ENCODE measurements at places on chromosomes 12 and 14.

- no peak for DNase-seq
These were observed 96.0 kb upstream of the MAX start for GRCh38 chr14:65198346-65198745.

GRCh38 chr12:15555446-15555845 is 233.1 kb downstream of the PTPRO start:
- no peak for DNase-seq

DNA sequence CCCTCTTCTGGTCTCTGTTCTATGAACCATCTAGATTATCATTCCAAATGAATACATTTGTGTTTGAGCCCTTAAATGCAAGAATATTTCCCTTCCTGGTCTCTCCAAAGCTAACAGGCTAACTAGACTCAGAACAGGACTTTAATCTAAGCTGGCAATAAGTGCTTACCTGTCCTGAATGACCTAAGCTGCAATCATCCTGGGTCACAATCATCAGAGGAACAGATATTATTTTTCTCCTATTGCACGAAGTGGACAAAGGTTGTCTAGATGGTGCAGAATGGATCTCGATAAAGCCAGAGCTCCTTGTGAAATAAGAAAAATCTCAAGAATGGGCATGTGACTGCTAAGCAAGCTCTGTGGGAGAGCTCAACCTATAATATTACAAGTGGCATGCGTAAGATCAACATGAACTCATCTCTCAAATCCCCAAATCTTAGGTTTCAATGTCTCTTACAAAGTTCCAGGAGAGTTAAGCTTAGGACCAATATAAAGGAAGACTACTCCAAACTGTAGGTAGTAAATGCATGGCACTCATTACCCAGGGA is 10.6 kb upstream of the NUMB start:
- no peak for DNase-seq

- DNase-seq = peak; percentile 9
These were observed 38.7 kb upstream of the NOVA1 start for GRCh38 chr14:26636561-26636960.

- no peak for DNase-seq
These were observed 81.9 kb downstream of the DBX2 start for GRCh38 chr12:44968965-44969364.

DNA sequence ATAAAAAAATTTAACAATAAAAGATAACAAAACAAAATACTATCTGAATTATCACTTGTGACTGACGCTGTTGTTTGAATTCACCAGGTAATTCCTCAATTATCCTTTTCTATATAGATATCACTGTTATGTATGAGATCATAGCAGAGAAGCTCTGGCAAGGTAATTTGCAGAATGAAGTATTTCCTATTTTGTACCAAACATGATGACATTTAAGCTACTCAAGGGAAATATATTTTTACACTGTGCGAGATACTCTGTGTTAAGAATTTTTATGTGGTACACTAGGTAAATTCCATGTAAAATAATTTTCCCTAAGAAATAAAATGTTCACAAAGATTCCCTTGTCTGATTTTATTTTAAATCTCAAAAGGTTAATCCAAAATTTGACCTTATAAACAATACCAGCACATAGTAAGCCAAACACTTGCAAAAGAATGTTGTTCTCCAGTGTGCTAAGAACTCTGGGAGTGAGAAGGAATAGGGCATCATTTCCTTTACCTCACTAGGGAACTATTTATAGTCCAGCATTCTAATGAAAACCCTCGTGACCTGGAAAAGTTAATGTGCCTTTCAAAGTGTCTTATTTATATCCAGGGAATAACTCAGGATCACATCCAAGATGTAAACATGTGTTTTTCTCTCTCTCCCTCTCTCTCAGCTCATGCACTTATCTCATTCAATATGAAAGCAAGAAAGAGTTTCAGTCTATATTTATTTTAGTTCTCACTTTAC is 115.2 kb upstream of the RAP1B start:
- peak; percentile 62 for DNase-seq

GRCh38 chr12:97027482-97027881 is 120.4 kb downstream of the NEDD1 start:
- DNase-seq = no peak

- DNase-seq = no peak
These were observed 68.8 kb downstream of the SLCO1A2 start for GRCh38 chr12:21265932-21266331.

DNA sequence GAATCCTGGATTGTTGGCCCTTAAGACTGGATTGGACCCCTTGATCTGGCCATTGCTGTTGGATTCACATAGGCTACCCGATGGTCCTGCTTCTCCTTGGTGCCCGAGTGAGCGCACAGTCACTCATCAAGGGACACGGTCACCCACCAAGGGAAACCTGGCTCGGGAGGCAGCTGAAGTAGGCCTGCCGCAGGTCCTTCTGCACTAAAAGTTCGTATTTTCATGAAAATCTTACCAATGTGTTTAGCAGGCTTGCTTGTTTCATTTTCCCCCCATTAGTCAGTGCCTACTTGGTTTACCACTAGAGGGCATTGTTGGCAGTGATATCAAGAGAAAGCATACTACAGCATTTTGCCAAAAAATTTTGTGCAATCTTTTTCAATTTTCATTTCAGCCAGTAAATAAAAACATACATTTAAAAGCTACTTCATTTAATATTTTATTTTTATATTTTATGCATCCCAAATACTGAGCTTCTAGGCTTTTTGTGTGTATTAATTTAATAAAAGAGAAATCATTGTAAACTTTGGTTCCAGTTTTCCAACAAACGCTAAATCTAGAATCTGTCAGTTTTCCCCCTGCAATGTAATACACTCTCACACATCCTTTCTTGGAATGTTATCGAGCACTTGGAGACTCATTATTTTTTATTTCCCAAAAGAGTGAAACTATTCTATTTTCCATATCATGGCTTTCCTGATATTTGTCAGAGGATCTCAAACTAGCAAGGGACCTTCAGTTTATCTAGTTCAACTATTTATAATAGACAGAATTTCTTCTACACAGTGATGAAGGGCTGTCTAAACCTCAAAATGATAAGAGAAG is 116.7 kb downstream of the LMNTD1 start:
- peak; percentile 44 for DNase-seq

DNA sequence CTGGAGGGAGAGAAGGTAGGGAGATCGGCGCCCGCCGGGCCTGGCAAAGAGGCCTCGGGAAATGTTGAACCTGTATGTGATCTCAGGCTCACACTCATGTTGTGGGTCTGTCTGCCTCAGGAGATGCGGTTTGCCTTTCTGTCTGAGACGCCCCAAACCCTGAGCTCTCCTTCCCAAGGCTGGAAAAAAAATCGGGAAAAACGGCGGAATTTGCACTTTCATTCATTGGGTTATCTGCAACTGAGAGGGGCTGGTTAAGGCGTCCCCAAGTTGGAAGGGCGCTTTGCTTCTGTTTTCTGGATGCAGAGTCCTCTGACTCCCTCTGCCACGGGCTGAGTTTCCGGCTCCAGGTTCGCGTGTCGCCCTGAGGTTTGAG is 5.0 kb upstream of the HOXC9 start:
- DNase-seq = no peak

DNA sequence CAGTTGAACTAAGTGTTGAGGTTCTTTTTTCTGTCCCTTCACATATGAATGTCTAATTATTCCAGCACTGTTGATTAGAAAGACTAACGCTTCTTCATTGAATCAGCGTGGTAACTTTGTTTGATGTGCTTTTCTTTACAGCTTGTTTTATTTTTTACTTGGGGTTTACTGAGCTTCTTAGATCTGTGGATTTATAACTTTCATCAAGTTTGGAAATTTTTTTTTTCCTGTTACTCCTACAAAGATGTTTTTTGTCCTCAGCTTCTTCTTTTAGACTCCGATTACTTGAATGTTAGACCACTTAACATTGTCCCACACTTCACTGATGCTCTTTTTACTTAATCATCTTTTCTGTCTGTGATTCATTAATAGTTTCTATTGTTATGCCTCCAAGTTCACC is 31.5 kb downstream of the NTN4 start:
- no peak for DNase-seq

GRCh38 chr14:74478996-74479635 is 14.0 kb downstream of the NPC2 start:
- DNase-seq = no peak

- no peak for DNase-seq
These were observed 116.1 kb upstream of the SLC35F4 start for GRCh38 chr14:57981817-57982560.

DNA sequence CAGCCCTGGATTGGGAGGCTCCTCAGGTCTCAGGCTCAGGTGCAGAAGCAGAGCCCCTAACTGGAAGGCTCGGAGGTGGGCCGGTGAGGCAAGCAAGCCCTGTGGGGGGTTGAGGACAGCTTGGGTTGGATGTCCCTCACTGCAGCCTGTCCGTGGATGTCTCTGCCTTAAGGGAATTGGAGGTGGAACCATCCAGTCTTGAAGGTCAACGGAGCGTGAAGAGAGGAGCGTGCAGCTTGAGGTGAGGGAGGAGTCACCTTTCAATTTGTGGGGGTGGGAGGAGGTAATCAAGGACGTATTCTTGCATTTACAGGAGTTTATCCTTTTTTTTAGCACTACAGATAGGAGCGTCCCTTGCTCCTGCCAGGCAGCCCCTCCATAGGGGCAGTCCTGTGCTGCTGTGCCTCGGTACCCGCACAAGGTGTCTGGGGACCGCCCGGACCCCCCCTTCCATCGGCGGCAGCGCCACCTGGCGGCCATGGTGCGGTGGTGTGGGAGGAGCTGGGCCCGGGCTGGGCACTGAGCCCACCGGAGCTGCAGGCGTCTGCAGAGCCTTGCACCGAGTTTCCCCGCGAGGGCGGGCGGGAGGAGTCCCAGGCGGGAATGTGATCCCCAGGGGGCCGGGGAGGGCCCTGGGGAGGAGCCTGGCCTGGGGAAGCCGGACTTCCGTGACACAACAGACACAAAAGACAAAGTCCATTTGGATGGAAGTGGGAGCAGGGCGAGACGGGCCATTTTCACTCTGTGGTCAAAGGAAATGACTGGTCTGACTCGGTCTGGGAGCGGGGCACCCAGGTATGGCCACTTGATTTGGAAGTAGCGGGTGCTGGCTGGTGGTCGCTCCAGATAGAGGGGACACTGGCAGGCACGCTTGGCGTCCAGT is 864 bp downstream of the DNAJC22 start:
- no peak for DNase-seq

- no peak for DNase-seq
These were observed 18.0 kb downstream of the ACACB start for GRCh38 chr12:109134186-109134917.

DNA sequence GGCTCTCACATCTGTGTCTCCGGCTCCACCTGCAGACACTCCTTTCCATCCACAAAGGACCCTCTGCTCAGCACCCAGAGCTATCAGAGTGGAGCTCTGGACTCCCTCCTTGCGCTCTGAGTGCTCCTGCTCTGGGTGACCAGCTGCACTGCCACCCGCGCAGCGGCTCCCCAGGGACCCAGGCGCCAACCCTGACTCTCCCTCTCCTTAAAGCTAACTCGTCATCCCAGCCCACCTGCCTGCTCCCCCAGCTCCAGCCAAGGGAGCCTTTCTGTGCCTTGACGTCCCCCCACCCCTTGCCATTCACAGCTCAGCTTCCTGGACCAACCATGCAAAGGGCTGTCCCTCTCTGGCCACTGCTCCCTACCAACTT is 99.0 kb downstream of the SETD3 start:
- DNase-seq = no peak

GRCh38 chr12:12592930-12593329 is 18.7 kb upstream of the CREBL2 start:
- DNase-seq = no peak

DNA sequence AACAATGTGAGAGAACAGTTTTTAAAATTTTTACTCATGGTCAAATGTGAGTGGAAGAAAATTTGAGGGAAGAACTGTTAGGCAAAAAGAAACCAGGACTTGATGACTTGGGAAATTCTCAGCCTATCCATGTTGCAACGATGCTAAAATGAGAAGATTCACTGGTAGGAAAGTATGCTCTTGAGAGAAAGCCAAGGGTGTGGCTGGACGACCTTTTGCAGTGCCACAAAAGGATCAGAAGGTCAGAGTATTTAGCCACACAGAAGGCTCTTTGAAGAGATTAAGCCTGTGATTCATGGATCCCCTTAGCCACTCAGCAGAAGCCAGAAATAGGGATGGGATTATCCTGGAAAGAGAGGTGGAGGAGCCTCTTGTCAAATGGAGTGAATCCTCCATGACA is 336.8 kb downstream of the LRIG3 start:
- DNase-seq = peak; percentile 36

GRCh38 chr12:63792338-63792737 is 12.6 kb downstream of the RXYLT1 start:
- DNase-seq = no peak

GRCh38 chr12:131218026-131218922 is 264.6 kb downstream of the ADGRD1 start:
- DNase-seq = no peak

DNA sequence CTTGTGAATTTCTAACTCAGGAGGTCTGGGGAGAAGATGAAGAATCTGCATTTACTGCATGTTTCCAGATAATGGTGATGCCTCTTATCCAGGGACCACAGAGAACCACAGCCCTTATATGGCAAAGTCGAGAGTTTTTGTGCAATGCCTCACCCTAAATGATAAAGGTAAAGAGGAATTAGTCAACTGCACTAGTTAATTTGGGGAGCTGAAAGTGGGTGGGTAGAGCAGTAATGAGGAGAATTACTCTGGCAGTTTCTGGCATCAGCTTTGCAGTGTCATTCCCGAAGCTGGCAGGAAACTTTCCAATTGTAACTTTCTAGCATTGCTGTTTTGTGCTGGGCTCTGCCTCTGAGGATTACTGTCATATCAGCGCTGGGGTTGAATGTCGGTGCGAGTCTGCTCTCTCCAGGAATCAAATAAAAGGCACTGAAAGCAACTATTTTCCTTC is 10.3 kb downstream of the EGLN3 start:
- no peak for DNase-seq

DNA sequence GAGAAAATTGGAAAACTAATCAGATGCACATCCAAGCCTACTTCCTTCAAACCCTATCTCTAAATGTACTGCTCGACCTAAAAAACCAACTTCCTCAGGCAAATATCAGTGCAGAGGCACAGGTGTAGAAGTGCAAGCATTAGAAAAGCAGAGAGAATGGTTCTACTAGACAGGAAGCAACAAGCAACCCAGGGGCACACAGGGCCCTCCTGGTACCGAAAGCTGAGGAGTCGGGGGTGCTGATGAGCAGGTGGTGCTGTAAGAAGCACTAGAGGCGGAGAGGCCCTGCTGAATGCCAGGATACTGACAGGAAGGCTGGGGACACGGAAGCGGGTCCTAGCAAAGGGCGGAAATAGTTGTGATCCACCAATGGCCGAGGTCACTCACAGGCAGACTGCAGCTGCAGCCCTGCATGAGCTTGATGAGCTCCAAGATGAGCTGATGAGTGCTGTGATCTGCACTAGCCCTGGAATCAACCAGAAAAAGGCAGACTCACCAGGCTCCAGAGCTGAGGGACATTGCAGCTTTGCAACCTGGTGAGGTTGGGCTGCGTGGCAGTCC is 85.9 kb downstream of the TTC7B start:
- DNase-seq = no peak

Data from skeletal muscle cell (primary cell).